ENCODE measurements at places on chromosomes 7 and 10.

GRCh38 chr7:1156782-1157535, 3.0 kb downstream of the ZFAND2A start:
- no peak for DNase-seq

DNA sequence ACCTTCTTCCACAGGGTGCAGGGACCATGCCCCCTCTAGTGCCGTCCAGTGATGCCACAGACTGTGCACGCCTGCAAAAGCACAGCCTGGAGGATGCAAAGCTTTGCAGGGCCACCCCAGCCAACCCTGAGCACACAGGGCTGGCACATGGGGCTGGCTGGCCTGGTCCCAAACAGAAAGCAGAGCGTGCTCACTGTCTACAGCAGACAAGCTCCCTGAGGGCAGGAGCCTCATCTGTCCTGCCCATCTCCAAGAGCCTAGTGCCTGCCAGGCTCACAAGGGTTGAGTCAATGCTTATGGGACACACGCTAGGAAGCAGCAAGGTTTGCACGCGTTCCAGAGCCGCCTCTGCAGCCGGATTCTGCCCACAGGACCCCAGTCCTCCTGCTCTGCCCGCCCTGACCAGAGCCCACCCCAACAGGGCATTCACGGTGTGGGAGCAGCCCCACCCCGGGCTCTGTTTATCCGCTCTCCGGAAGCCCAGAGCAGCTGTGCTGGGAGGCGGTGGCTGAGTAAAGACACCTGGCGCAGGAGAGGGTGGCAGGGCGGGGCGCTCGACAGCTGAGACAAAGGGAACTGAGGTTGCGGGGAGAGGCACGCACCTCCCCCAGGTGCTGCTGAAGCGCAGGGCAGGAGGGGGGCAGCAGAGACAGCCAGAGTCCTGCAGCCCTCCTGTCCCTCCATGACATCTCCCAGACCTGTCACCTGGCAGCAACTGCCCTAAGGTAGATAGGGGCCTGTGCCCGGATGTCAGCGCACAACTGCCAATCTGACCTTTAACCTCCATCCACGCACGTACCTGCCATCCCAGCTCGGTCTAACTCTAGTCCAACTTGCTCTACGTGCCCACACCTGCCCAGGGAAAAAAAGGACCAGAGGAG, 4.3 kb downstream of the KCNH2 start:
- peak; percentile 19 for DNase-seq

GRCh38 chr10:110326351-110327032, 21.8 kb upstream of the SMNDC1 start:
- no peak for DNase-seq

GRCh38 chr10:2978111-2978510, 89.2 kb upstream of the PFKP start:
- DNase-seq, result peak; percentile 15

- no peak for DNase-seq
Measured at GRCh38 chr7:1669064-1669951, 769 bp upstream of the ELFN1 start.

GRCh38 chr7:114539575-114539974, 125.0 kb downstream of the FOXP2 start:
- DNase-seq, result no peak

DNA sequence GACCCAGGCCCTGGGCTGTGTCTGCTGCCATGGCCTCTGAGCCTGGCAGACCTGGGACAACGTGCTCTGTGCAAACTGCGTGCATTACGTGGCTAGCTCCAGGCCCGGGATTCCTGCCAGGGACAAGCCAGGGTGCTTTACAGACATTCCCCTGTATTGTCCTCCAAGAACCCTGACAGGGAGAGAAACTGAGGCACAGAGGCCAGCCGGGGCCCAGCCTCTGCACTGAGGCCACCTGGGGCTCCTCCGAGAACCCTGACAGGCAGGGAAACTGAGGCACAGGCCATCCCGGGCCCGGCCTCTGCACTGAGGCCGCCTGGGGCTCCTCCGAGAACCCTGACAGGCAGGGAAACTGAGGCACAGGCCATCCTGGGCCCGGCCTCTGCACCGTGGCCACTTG, 64.9 kb downstream of the CFAP46 start:
- no peak for DNase-seq

- DNase-seq, result no peak
Measured at GRCh38 chr10:108782411-108782810, 1140.9 kb downstream of the XPNPEP1 start.

GRCh38 chr10:71933651-71934050, 30.5 kb upstream of the CHST3 start:
- DNase-seq, result no peak

DNA sequence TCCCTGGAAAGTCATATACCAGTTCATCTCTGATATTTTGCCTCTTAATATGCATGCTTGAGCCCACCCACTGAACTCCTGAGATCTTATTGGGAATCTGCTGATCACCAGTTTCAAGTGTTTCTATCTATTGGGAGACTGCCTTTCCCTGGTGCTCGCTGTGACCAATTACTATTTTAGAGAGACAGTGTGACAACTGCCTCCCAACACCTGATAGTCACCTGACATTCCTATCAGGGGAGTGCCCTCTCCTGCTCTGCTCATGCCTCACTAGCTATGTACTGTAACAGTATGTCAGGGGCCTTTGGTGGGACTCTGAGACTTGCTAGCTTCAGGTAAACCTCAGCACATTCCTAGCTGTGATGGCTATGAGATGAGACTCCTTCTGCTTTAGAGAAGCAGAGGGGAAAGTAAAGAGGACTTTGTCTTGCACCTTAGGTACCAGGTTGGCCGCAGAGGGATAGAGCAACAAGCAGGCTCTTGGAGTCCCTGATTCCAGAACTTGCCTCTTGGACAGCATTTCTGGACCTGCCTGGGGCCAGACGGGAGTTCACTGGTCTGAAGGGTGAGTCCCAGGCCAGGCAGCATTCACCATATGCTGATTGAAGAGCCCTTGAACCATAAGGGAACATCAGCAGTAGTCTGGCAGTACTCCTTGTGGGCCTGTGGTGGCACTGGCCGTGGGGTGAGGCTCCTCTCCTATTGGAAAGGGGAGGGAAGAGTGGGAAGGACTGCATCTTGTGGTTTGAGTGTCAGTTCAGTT, 34.4 kb upstream of the ARHGAP12 start:
- DNase-seq, result no peak

DNA sequence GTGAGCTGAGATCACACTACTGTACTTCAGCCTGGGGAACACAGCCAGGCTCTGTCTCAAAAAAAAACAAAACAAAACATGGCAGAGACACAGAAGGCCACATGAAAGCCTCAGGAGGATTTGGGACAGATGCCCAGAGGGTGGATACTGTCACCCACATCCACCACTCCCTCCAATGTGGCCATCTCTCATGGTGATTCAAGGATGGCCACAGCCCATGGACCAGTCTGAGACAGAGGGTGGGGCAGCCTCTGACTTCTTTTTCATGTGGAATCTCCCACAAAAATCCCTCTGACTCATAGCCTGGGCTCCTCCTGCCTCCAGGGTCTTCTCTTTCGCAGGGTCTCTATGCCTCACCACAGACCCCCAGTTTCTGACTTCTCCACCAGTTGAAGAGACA, 59.0 kb upstream of the GTF2I start:
- DNase-seq, result no peak

GRCh38 chr7:64504581-64505120, 58.2 kb downstream of the ZNF680 start:
- DNase-seq, result no peak

- no peak for DNase-seq
Measured at GRCh38 chr10:97067716-97068391, 117.9 kb downstream of the SLIT1 start.

- DNase-seq, result no peak
Measured at GRCh38 chr10:130543794-130544193, 407.6 kb downstream of the GLRX3 start.

DNA sequence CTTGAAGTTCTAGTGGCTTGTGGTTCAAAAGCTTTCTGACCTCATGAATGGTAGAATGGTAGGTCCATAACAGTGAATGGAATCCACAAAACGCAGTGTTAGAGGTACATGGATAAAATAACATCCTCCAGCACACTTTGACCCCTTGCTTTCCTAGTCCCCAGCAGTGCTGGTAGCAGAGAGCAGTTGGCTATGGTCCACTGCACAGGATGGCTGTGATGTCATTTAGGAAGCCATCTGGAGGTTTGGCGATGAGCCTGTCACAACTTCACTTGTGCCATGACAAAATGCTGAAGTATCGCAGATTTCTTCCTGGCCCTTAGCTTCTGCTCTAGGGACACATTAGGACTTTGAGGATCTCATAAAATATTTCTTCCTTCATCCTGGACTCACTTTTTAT, 300.0 kb upstream of the FZD8 start:
- DNase-seq, result no peak

- no peak for DNase-seq
Measured at GRCh38 chr10:103280506-103280905, 3.6 kb downstream of the INA start.

- no peak for DNase-seq
Measured at GRCh38 chr7:84069999-84070500, 124.5 kb downstream of the SEMA3A start.

GRCh38 chr10:119493155-119493554, 49.4 kb downstream of the RGS10 start:
- DNase-seq, result no peak

DNA sequence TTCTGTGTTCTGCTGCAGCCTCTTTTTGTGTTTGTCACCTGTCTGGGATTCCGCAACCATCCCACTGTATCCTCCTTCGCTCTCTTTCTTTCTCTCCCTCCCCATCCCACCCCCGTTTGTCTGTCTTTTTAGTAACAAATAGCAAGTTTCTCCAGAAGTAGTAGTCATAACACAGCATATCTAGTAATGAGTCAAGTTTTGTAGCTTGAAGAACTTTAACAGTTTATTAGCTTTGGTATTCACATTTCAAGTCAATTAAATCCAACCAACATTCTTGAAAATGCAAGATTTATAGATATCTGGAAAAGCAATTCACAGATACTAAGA, 154.1 kb upstream of the MTPN start:
- no peak for DNase-seq

DNA sequence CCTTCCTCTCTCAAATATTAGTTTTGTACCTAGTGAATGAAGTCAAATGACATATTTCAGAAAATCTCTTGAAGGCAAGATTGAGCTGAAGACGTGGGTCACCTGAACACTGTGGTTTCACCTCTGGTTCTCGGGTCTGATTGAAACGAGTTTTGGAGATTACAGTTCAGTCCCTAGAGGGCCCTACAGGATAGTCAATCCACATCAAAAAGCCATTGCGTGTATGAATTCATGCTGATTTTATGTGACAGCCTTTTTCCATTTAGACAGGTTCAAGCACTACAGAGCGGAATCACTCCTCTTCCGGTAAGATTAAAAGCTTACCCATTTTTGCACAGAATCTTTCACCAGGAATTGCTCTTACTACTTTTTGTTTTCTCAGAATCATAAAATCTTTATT, 62.2 kb downstream of the VIM start:
- DNase-seq, result no peak

- DNase-seq, result no peak
Measured at GRCh38 chr10:20892011-20892585, 5.0 kb downstream of the NEBL start.

DNA sequence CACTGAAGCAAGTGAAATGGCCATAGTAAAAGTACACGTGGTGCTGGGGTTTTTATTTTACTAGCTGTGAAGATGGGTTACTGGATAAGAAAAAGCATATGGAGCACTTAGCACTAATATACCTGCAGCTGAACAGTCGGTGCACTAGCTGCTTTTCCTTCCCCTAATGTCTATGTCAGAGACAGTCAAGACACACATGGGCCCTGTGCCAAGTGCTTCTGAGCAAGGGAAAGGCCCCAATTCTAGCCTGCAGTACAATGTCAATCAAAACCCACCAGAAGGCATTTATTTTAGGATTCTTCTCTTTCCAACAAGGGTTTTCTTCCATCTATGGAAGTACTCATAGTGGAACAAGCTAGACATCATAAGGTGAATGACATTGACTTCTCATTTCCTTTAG, 716.7 kb downstream of the CCSER2 start:
- no peak for DNase-seq

DNA sequence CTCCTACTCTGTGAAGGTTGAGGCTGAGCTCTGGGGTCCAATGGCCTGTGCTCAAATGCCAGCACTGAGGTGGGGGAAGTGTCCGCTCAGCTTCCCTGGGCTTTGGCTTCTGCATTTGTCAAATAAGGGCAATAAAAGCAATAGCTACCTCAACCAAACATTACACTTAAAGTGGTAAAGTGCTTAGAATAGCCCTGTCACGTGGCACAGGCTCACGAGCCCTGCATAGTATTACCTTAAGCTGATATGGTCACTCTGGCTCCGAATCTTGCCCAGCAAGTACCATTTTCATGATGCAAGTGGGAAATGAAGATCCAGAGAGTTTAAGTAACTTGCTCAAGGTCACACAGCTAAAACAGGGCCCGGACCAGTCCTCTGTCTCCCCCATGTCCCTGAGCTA, 451.1 kb upstream of the ZMIZ1 start:
- no peak for DNase-seq

DNA sequence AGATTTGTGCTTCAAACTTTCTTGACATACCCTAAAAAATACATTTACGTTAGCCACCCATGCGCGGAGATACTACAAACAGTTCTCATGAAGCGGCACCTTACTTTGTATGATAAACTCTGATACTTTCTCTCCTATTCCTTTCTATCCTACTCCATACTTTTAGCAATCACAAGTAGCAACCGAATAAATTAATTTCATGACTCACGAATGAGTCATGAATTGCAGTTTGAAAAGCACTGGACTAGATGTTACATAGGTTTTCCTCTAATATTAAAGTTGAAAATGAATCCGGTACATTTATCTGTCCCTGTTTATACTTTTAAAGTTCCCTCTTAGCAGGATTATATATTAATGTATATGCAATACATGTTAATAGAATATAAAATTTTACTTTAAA, 67.6 kb downstream of the CUBN start:
- no peak for DNase-seq

GRCh38 chr10:63713191-63714144, 192.3 kb downstream of the REEP3 start:
- DNase-seq, result no peak

DNA sequence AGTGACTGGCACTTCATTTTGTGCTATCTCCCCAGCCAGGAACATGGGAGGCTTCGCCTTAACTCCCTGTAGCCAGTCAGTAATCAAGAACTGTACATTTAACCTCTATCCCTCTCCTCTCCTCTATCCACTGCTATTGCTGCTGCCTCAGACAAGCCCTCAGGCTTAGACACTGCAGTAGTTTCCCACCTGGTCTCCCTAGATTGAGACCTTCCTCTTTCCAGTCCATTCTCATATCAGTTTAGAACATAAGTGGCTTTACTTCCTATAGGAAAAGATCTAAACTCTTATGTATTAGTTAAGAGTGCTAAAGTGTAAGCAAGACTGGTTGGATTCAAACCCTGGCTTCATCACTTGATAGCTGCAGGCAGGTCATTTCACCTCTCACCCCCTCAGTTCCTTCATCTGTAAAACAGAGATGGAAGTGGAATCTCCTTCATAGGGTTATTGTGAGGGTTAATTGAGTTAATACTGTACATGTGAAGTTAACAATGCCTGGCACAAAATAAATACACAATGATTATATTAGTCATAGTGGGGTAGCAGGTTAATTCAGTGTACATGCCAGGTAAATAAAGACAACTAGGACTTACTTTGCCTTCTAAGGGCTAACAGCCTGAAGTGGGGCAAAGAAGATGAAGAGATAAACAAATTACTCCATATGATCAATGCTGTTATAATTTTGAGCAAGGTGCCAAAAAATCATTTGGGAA, 76.1 kb downstream of the ZNF277 start:
- no peak for DNase-seq
